ENCODE measurements at places on chromosomes 2 and 18.

- DNase-seq: no peak
These were observed 233.6 kb downstream of the TPGS2 start for GRCh38 chr18:36595046-36595817.

GRCh38 chr2:144325086-144325485 lies 194.8 kb downstream of the ZEB2 start:
- no peak for DNase-seq

DNA sequence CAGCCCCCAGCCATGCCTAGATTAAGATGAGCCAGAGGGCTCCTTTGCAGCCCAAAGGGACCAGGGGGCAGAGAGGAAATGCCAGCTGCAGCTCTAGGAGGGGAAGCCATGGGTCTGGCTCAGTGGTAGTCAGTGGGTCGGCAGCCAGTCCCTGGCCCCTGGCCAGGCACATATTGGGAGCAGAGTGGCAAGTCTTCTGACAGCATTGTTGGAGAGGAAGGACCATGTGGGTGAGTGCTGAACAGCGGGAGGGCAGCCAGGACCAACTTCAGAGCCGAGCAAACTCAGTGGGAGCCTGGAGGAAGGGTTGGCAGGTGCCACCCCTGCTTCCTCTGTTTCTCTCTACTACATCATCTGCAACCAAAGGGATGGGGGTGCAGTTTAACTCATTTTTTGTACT lies 140.5 kb upstream of the PELI1 start:
- DNase-seq: no peak

GRCh38 chr2:1350111-1350510 lies 63.2 kb upstream of the TPO start:
- no peak for DNase-seq

GRCh38 chr2:601806-602455 lies 75.3 kb downstream of the TMEM18 start:
- DNase-seq: no peak

GRCh38 chr2:230230087-230230486 lies 4.6 kb downstream of the SP140 start:
- no peak for DNase-seq

DNA sequence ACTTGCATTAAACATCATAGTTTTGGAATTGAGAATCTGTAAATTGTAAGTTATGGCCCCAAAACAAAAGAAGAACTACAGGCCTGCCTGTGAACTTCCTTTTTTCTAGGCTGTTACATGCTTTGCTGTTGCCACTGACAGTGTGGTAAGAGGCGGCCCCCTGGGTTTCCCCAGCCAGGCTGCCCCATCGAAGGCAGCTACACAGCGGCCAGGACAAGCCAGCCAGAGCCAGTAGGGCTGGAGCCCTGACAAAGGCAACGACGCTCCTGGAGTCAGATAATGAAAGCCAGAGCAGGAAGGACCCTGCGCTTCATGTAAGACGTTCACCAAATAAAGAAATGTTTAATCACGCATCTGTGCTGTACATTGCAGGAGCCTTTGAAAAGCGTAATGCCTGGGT lies 55.0 kb downstream of the ANKRD44 start:
- peak; percentile 58 for DNase-seq

DNA sequence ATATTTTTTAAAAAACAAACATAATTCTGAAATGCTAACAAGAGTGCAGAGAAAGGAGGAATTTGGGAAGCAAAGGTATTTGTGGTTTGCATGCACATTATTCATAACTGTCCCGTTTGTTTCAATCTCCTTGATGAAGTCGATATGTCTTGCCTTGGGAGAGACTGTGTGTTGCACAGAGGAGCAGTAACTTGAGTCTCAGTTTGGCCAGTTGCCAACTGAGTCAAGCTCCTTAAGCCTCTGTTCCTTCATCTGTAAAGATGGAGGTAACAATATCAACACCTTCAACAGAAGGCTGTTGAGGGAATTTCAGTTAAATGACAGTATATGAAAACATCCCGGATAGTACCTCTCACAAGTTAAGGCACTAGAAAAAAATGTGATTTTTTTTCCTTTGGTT lies 226.2 kb downstream of the ASXL3 start:
- DNase-seq: no peak

- DNase-seq: no peak
These were observed 22.1 kb upstream of the CCDC150 start for GRCh38 chr2:196617430-196617829.

DNA sequence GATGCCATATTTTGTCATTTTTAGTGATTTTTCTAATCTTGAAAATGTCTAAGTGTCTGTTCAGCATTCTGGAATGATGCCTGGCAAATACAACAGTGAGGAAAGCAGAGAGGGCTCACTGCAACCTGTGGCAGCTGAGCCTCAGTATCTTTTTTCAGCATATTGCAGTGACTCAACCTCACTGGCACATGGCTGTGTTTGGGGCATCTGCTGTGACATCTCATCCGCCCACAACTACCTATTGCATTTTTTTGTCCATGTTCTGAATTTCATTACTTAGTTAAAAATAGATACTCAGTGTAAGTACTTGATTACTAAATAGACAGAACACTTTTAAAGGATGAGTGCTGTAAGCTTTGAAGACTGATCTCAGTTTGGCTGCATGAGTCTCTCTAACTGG lies 10.7 kb downstream of the BABAM2 start:
- DNase-seq: no peak

DNA sequence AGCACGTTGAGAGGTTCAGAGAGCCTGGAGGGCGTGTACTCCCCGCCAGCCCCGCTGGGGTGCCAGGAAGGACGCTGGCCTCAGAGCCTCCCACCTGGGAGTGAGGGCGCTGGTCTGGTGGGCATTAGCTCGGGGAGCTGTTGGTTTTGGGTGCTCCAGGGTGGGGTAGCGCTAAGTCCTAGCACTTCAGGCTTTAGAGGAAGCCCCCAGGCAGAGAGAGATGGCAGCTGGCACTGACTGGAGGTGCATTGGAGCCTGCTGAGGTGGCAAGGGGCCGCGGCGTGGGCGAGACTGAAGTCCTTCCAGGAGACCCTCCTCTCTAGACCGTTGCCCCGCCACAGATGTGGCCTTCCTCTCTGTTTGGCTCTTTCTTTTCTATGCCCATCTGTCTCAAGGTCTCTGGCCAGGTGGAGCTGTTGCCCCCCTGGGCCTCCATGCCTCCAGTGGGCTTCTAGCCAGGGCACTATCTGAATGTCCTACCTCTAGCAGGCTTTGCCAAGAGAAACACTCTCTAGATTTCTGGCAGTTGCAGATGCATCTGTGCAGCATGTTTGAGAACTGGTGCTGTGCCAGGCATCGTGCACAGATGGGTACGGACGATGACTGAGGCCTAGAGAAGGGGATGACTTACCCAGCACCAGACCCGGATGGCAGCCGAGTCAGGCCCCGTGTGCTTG lies 6.6 kb downstream of the CAPN10 start:
- DNase-seq: no peak

- no peak for DNase-seq
These were observed 23.9 kb upstream of the CEP68 start for GRCh38 chr2:65032019-65032975.

- no peak for DNase-seq
These were observed 740.5 kb upstream of the SALL3 start for GRCh38 chr18:78239090-78239457.

GRCh38 chr18:14767474-14767873 lies 19.5 kb downstream of the ANKRD30B start:
- no peak for DNase-seq

GRCh38 chr2:23409248-23409647 lies 24.3 kb downstream of the KLHL29 start:
- DNase-seq: no peak

GRCh38 chr2:151197184-151198108 lies 64.2 kb downstream of the RBM43 start:
- no peak for DNase-seq

DNA sequence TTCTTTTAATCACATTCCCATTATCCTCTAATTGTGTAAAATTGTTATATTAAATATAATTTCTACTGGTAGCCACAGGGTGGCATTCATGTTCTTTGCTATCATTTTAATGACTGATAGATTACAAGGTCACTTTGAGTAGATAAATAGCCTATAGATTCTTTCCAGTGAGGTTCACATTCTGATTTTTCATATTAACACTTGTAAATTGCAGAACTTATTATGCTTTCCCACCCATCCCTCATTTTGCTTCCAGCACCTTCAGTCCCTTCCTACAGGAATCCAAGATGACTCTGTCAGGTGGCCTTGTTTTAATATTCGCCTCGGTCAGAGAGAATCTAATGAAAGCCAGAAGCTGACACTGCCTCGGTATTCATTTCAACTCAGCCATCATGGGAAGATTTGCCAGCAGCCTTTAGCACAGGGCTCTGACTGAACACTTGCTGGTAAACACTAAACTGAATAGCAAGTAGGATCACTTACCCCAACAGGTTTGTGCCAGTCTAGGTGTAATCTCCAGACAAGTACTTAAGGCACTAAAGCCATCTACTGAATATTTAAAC lies 101.2 kb upstream of the FSHR start:
- no peak for DNase-seq

GRCh38 chr2:62765619-62766376 lies 60.3 kb downstream of the EHBP1 start:
- DNase-seq: no peak

DNA sequence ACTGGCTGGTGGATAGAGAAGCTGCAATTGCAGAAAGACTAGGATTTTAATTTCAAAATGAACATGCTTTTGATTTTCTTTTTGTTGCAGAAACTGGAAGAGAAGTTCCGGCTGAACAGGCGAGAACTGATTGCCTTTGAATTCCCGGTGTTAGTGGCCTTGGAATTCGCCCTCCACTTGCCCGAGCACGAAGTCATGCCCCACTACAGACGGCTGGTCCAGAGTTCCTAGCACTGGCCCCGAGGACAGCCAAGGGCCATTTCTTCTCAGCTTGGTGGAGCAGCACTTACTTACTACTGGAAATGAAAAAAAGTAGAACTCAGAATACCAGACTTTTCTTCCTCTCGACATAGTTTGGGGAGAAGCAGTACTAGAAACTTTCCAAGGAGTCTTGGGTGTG lies 121.9 kb downstream of the CABLES1 start:
- no peak for DNase-seq

DNA sequence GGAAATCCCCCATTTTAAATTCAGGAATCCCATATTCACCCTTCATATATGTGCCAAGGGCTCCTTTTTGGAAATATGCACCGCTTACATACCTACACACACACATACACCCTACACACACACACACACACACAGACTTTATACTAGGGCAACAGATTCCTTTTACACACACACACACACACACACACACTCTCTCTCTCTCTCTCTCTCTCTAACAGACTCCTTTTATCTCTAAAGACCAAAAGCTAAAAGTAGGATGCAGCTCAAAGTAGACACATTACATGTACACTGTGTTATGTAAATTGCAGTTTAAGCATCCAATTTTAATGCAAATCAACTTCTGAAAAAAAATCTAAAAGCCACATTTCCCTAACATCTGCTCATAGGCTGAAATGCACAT lies 130.9 kb upstream of the CAPN13 start:
- no peak for DNase-seq

GRCh38 chr2:188798159-188798558 lies 176.0 kb upstream of the COL3A1 start:
- DNase-seq: no peak

- no peak for DNase-seq
These were observed 20.3 kb downstream of the COL5A2 start for GRCh38 chr2:189159273-189159672.

- DNase-seq: peak; percentile 45
These were observed at the start of gene HMSD for GRCh38 chr18:63949068-63949737. Gene HMSD (plus strand): TSS chr18:63949301. CDS start chr18:63953456, 4,155 bp downstream.

- peak; percentile 15 for DNase-seq
These were observed 656.4 kb downstream of the MBD2 start for GRCh38 chr18:53567929-53568574.

DNA sequence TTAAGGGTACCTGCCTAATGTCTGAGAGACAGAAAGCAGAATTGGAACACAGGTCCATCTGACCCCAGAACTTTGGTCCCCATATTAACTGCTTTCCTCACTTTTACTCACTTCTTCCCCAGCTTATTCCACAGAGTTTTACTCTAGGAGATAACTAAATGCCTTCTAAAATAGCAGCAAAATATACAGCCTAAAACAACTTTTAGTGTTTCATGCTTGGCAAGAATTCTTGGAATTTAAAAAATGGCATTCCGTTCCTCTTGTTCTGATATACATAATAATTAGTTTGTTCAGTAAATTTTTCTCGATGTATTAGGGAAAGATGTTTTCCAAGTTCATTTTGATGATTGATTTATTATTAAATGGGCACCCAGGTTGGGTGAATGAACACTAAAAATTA lies 151.9 kb downstream of the FHOD3 start:
- DNase-seq: no peak

- DNase-seq: no peak
These were observed 4.4 kb downstream of the SESTD1 start for GRCh38 chr2:179260224-179260623.

DNA sequence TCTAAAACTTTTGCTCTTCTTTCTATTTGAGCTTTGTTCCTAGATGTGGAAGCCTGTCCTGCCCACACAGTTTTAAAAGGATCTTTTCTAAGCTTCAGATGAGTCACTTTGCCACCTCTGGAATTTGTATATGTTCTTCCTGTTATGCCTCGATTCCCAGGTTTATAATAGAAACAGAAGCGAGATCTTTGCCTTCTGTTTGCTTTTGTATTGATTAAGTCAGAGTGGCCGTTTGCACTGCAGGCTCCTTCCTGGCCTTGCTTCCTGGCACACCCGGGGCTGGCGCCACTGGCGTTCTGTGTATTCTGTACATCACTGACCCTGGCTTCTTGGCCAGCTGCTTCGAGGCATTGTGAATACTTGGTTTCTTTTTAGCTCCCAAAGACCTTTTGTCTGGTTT lies 91.8 kb downstream of the MTCL1 start:
- DNase-seq: no peak

DNA sequence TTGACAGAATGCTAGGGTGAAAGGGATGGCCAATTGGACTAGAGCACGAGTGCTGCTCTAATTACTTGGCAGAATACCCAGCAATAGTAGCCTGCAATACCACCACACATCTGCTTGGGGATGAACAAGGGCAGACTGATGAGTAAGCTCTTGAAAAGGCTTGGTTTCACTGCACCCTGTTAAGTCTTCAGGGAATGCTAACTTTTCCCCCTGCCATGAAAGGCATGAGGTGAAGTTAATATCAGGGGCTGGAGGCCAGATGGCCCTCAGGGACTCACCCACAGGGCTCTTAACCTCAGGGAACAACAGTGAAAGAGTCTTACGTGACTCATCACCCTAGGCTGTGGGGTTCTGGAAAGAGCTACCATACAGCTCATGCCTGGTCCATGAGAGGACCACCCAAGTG lies 51.7 kb upstream of the MYL1 start:
- DNase-seq: no peak

GRCh38 chr2:29803537-29803936 lies 117.8 kb downstream of the ALK start:
- DNase-seq: no peak

Measured in GM19239 (cell line).